Effector CD8-positive, alpha-beta T cell (primary cell): ENCODE measurements at places on chromosomes 11 and 22.
A peak's percentile ranks its signal among the peaks of the same experiment; 100 is the strongest.

GRCh38 chr22:36608987-36609386 lies 80.0 kb upstream of the EIF3D start:
- no peak for DNase-seq

- no peak for DNase-seq
Observed at GRCh38 chr11:44357711-44358110, 47.8 kb upstream of the ALX4 start.

- DNase-seq = no peak
Observed at GRCh38 chr11:68412593-68413475, 47.7 kb upstream of the PPP6R3 start.

- DNase-seq = no peak
Observed at GRCh38 chr11:128294001-128294670, 293.2 kb downstream of the ETS1 start.

DNA sequence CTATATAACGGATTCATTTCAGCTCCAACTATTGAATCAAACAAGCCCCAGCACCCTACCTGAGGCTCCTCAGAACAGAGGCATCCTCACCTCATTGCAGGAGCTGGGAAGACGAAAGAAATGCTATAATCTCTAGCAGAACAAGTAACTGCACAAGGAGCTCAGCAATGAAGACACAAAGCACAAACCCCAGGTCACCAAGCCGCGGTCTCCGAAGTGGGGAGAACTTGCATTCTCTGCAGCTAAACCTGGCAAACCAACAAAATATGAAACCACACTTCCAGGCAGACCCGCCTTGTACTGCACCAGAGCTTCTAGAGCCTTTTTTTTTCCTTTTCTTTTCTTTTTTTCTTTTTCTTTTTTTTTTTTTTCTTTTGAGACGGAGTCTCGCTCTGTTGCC lies 21.8 kb upstream of the CD5 start:
- DNase-seq = no peak

DNA sequence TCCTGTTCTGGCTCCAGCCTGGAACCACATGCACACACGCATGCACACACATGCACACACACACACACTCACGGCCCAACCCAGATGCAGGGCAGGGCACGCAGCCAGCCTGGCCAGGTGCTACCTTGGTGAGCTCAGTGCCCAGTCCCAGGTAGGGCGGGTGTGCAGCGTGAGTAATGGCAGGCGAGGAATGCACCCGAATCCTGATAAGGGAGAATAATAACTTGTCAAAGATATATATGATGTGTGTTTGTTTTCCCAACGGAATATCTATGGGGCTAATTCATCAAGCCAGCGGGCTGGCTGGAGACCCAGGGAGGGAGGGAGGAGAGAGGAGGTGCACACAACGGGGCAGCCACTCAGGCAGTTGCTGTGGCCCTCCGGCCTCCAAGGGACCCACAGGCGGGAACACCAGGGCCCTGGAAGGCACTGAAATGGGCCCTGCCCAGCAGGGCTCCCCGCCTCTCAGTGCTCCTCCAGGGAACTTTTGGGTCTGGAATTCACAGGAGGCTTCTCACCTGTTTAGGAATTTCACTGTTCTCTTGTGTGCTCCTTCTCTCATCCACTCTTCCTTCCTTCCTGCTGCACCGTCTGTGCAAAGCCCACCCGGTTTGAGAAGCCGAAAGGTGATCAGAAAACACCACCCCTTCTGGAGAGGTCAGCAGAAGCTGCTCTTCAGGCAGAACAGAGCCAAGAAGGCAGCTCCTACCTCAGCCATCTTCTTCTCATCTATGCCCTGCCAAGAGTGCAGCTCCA lies 79.0 kb downstream of the BUD13 start:
- DNase-seq = no peak

DNA sequence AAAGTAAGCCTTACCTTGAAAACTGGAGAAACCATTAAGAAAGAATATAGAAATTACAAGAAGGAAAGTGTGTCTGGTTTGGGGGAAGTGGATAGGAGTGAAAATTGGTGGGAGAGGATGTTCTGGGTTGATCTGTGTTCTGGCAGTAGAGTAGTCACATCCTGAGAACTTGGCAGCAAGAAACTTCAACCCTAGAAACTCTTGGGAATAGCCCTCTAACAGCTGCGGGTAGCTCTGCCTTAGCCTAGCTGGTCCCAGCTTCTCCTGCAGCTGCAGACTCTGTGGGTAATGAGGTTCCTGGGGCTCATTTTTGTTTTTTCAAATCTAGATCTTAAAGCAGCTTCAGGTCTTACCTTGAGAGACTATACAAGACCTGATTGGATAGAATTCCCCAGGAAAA lies 24.2 kb upstream of the OR6X1 start:
- no peak for DNase-seq

DNA sequence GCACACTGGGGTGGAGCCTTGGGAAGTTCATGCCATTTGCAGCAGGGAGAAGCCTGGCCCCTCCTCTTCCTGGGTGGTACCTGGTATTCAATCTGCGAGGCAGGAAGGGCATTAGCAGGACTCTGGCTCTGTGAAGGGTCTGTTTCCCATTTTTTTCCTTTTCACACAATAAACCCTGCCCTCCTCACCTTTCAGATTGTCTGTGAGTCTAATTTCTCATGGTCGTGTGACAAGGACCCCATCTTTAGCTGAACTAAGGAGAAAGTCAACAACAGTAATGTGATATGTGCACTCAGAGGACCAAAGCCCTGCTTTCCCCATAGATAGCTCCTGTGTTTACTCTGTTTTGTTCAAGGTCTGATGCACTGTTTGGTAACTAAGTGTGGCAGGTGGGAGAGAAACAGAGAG lies 26.6 kb upstream of the CASP4 start:
- DNase-seq = no peak

DNA sequence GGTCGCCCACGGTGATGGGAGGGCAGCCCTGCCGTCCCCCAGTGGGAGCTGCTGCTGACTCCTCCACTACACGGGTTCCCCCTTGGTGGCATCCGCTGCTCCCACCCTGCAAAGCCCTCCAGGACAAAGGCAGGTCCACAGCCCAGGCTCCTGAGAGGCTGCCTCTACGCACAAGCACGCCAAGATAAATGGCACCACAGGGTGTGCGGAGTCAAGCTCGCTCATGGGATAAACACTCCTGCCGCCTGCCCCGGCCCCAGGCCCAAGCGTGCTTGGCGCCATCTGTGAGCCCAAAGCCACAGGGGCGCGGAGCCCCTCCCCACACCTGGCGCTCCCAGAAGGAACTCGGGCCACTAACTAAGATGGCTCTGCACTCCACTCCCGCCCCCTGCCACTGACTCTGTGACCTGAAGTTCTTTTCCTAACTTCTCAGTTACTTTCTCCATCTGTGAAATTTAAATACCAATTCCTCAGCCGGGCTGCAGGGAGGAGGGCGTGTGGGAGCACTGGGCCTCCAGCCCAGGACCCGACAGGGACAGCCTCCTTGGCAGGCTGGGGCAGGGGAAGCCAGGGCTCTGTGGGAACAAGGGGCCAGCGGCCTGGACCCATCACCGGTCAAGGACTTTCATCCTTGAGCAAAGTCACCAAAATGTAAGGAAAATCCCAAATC lies 14.9 kb downstream of the EHD1 start:
- no peak for DNase-seq

GRCh38 chr11:121435551-121436511 lies 16.3 kb upstream of the SORL1 start:
- DNase-seq = no peak

DNA sequence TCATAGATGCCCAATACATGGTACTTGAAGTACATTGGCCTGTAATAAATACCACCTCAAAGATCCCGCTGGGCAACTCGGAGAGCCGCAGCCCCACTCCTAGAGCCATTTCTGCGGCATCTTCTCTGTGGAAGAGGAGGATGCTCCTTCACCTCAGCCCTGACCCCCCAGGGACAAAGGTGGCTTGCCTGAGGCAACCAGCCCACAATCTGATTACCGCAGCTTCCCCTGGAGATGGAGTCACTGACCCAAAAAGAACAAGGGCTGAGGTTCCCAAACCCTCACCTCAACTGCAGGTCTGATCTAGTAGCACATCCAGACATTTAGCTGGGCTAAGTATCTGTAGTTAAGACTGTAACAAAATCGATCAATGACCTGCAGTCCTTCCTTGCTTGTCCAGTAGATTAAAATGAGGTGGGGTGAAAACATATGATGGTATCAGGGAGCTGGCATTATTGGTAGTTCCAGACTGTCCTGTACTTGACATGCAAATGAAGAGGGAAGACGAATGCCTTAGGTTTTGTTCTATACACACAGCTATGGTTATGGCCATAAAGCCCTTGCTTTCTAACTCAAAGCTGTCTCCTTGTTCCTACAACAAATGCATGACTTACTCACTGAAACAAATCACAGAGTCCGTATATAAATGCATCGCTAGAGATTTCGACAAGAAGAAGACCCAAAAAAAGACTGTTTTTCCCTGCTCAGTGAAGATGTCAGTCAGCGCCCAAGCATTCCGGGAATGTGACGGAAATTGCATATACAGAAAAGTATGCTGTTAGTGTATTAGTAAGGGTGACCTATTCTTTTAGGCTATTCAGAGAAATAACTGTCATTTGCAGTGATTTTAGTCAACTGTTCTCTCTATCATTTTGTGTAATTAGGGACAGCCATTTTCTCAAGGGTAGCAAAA lies 33.7 kb downstream of the C11orf71 start:
- DNase-seq = no peak

DNA sequence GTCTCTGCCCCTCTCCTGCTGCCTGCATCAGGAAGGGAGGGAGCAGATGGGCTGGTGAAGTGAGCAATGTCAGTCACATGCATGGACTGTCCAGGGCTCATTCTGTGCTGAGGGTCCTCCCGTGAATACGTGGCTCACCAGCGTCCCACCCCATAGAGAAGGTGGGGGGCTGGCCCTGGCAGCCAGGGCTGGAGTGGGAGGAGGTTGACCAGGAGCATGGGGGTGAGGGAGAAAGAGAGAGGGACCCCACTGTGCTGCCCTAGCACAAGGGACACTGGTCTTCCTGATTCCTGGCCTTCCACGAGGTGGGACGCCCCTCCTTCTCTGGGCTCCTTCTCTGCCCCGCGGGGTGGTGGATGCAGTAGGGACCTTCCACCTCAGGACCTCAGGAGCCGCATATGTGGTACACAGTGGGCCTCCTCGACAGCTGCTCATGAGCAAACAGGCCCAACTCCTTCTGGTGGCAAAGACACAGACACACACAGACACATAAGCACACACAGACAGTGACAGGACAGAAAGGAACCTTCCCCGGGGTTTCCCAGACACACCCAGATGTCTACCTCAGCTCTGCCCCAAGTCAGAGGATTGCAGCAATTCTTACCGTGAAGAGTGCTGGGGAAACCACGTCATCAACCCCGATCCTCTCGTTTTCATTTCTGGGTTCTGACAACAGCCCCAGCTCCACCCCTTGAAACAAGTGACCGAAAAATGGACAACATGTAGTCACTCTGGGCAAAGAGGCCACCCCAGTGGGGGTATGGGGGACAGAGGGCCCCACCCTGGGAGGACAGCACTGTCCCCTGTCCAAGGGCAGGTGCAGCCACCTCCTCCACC lies 3.6 kb upstream of the APOBEC3A start:
- DNase-seq = no peak

DNA sequence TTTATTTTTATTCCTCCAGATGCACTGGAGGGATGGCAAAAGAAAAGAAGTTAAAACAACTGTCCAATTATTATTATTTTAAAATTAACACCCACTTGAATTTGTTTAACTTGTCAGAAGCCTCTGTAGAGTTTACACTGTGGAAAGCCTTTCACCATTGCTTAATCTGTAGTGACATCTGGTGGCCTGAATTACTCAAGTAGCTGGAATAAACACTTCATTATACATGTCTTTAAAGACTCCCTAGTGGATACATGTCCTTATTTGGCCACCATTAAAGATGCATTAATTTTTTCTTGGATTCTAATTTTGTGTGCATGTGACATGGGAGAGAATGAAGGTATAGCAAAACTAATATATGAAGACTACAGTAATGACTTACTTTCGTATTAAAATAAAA lies 1496.5 kb downstream of the FAM181B start:
- DNase-seq = no peak

GRCh38 chr11:128552783-128553661 lies 34.3 kb downstream of the ETS1 start:
- DNase-seq = no peak

DNA sequence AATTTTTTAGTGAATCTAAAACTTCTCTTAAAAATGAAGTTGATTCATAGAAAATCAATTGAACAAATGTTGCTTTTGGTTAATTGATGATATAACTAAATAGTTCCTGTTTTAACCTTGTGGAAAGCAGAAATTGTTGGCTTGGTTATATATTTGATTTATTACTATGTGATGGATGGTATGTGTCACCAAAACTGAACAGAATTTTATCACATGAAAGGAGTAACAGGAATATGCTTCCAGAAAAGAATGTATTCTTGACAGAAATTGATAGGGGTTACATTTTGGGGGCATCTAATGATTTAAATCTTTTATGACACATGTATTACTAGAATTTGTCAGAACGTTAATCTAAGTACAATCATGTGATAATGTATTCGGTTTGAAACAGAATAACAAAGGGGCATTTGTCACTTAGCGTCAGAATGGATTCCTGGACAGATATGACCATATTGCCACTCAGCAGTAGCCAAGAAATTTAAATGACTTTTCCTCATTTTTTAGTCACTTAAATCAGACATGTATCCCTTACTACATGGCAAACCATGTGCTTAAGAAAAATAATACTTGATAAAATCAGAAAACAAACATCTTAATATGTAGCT lies 295.2 kb downstream of the GRM5 start:
- DNase-seq = no peak

- peak; percentile 20 for DNase-seq
Observed at GRCh38 chr22:49853981-49854831, 562 bp downstream of the ZBED4 start.

DNA sequence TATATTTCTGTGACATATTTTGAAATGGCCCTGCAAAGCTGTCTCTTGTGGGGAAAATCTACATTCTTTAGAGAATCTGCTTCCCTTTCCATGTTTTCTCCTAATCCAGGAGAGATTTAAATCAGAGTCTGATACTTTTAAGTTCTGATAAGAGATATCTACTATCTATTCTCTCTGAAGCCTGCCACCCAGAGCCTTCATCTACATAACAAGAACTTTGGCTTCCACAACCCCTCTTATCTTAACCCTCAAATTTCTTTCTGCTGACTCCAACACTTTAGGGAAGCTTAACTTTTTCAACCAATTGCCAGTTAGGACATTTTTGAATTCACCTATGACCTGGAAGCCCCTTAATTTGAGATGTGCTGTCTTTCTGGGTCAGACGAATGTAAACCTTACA lies 965.2 kb downstream of the TBC1D22A start:
- no peak for DNase-seq

- DNase-seq = no peak
Observed at GRCh38 chr11:67309166-67309565, 5.8 kb downstream of the SSH3 start.

- no peak for DNase-seq
Observed at GRCh38 chr11:61636676-61637075, 43.5 kb upstream of the DAGLA start.

DNA sequence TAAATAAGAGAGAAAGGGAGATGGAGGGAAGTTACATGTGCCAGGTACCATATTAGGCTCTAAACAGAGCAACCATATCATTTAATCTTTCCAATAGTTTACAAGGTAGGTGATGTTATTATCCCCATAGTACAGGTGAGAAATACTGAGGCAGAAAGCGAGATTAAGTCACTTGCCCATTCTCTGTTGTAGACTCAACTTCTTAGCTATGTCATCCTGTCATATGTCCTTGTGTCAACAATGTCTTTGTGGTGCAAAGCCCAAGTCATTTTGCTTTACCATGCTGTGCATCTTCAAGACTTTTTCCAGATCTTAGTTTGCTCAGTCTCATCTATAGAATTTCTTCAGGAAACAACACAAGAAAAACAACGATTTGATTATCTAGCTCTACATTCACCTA lies 205.0 kb upstream of the E2F8 start:
- DNase-seq = no peak
